Naive thymus-derived CD8-positive, alpha-beta T cell (primary cell): ENCODE measurements at places on chromosomes 6 and 20. TPM values are rescaled to one million over a fixed set of nuclear protein-coding genes. Genes with fewer than 3 reads are reported as not detected.

- peak overlapping the region; percentile 93 for H3K4me3 ChIP-seq
- no peaks in the 10 kb centered on the region for H3K27me3 ChIP-seq
- H3K36me3 ChIP-seq = no peaks in the 10 kb centered on the region
- peaks cover 40% of the 10 kb centered on the region for H3K4me1 ChIP-seq
Measured at GRCh38 chr20:57711311-57711712, 1.5 kb upstream of the PMEPA1 start.

GRCh38 chr6:41921712-41921998 lies 356 bp downstream of the BYSL start:
- peaks cover 53% of the 10 kb centered on the region for H3K4me1 ChIP-seq
- peak overlapping the region; percentile 98 for H3K4me3 ChIP-seq
- peaks cover 18% of the 10 kb centered on the region for H3K36me3 ChIP-seq

DNA sequence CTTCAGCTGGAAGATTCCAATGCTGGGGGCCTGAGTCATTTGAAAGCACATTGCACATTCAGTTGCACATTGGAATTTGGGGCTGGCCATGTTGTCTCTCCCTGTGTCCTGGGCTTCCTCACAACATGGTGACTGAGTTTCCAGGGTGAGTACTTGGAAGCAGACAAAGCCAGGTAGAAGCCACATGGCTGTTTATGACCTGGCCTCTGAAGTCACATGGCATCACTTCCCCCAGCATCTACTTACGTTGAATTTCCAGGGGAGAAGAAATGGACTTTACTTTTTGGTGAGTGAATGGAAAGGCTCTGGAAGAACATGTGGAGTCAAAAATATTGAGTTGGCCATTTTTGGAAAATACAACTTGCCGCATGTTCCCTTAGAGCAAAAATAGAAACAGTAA lies 155.5 kb downstream of the LINC00237 start:
- H3K4me3 ChIP-seq = no peak overlapping the region
- no peak for DNase-seq
- H3K4me1 ChIP-seq = peaks cover 5% of the 10 kb centered on the region
- peaks cover 9% of the 10 kb centered on the region for H3K27me3 ChIP-seq
- no peak overlapping the region for H3K27ac ChIP-seq

DNA sequence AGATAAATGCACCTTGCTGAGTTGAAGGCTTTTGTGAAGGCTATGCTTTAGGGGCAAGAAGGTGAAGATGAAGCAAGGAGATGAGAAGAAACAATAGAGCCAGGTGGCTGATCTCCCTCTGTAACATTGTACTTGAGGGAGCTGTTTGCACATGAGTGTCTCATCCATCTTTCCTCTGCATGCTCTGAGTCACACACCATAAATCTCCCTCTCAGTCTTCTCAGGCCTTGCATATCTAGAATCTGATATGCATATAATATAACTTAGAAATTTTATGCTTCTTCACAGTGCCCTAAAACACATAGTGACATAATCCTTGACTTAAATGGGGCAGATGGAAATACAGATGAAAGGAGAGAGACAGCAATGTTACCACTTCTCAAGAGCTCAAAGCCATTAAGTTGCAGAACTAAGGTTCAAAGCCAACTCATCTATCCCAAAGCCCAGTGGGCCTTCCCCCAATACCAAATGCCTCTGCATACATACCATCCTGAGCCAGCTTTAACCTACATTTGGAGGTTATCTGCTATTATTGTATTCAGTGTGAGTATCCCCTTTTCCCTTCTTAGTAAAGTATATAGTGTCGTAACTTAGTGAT lies 62.4 kb upstream of the STXBP5 start:
- peaks cover 2% of the 10 kb centered on the region for H3K4me1 ChIP-seq
- H3K27ac ChIP-seq = no peak overlapping the region
- no peak for DNase-seq
- H3K36me3 ChIP-seq = no peaks in the 10 kb centered on the region
- no peaks in the 10 kb centered on the region for H3K27me3 ChIP-seq

DNA sequence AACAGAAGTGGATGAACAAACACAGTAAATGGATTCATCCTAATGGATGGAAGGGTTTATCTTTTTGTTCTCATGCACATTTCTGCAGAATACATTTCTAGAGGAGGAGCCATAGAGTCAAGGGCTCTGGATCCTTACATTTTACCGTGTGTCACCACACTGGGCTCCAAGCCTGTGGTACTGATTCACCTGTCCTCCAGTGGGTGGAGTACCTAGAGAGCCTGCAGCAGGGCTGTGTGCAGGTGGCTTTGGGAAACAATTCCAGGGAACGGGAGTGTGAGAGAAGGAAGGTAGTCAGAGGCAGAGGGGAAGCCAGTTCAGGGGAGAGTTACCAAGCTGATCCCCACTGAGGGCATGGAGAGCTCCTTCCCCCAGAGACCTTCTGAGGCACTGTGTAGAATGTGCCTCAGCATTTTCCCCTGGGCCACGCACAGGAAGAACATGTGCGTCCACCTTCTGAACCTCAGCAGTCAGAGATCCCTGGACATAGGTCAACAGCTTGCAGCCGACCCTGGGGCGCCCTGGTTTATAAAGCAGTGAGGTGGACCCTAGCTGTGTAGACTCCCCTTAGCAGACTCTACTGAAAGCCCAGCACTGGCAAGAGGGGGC lies 85.3 kb upstream of the SLC22A23 start:
- no peak overlapping the region for H3K4me3 ChIP-seq
- H3K36me3 ChIP-seq = no peaks in the 10 kb centered on the region
- H3K4me1 ChIP-seq = no peaks in the 10 kb centered on the region
- no peak overlapping the region for H3K27ac ChIP-seq
- H3K27me3 ChIP-seq = peaks cover 4% of the 10 kb centered on the region
- DNase-seq = no peak

DNA sequence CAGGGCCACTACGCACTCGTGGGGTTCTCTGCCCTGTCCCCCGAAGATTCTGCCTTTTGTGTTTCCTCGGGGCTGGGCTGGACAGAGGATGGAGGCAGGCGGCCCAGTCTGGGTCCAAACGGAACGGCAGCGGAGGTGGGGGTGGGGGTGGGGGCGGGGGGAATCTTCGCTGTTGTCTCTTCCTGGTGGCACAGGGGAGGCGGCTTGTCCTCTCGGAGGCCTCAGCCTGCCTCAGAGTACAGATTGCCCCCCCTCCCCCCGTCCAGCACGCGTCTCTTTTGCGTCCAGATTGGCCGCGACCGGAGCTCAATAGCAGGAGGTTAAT lies 1.4 kb upstream of the INSM1 start:
- peaks cover 48% of the 10 kb centered on the region for H3K27me3 ChIP-seq
- peak overlapping the region; percentile 10 for H3K4me3 ChIP-seq
- peaks cover 22% of the 10 kb centered on the region for H3K4me1 ChIP-seq
- peaks cover 5% of the 10 kb centered on the region for H3K36me3 ChIP-seq

DNA sequence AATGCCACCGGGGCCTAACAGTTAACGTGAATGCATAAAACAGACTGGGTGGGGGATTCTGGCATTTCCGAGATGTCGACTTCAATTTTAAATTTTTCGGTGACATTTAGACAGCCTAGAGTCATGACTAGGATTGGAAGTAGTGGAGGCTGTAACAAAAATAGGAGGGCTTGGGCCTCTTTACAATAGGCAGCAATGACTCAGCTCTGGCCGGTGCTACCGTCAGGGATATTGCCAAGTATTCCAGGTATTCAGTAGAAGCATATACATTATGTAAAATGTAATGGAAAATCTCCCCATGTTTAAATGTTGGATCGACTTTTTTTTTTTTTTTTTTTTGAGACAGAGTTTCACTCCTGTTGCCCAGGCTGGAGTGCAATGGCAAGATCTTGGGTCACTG lies 136.2 kb upstream of the STMND1 start:
- peaks cover 29% of the 10 kb centered on the region for H3K27me3 ChIP-seq
- no peak for DNase-seq
- H3K27ac ChIP-seq = no peak overlapping the region
- no peaks in the 10 kb centered on the region for H3K36me3 ChIP-seq
- peaks cover 5% of the 10 kb centered on the region for H3K4me1 ChIP-seq
- no peak overlapping the region for H3K4me3 ChIP-seq

- no peaks in the 10 kb centered on the region for H3K36me3 ChIP-seq
- H3K4me3 ChIP-seq = peak overlapping the region; percentile 22
- peak overlapping the region; percentile 32 for H3K27ac ChIP-seq
- H3K4me1 ChIP-seq = peaks cover 24% of the 10 kb centered on the region
- no peaks in the 10 kb centered on the region for H3K27me3 ChIP-seq
Measured at GRCh38 chr20:50728981-50729874, 2.2 kb upstream of the PARD6B start.

GRCh38 chr6:163133017-163133416 lies 281.5 kb upstream of the QKI start:
- H3K27me3 ChIP-seq = peaks cover 4% of the 10 kb centered on the region
- H3K27ac ChIP-seq = no peak overlapping the region
- H3K4me3 ChIP-seq = no peak overlapping the region
- no peaks in the 10 kb centered on the region for H3K36me3 ChIP-seq
- no peaks in the 10 kb centered on the region for H3K4me1 ChIP-seq
- no peak for DNase-seq

DNA sequence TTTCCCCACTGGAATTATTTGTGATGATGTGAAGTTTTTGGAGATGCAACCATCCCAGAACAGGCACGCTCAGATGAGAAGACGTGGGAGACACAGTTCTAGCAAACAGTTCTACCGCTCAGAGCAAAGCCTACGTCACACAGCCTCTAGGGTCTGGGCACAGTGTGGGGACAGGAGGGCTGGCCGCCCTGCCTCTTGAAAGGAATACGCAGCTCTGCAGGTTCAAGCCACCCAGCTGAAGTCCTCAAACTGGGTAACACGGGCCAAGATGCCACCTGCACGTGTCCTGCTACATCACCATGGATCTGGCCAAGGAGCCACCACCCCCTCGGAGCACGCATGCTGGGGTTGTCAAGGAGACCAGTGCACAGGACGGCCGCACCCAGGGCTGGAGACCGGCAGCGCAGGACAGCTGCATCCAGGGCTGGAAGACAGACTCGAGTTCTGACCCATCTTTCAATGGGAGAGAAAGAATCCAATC lies 75.0 kb downstream of the NOL4L start:
- DNase-seq = no peak
- peak overlapping the region; percentile 97 for H3K27ac ChIP-seq
- H3K36me3 ChIP-seq = peaks cover 29% of the 10 kb centered on the region
- peak overlapping the region; percentile 94 for H3K4me3 ChIP-seq
- peaks cover 92% of the 10 kb centered on the region for H3K4me1 ChIP-seq

- no peaks in the 10 kb centered on the region for H3K4me1 ChIP-seq
- DNase-seq = no peak
- no peak overlapping the region for H3K27ac ChIP-seq
- peaks cover 3% of the 10 kb centered on the region for H3K27me3 ChIP-seq
- H3K36me3 ChIP-seq = no peaks in the 10 kb centered on the region
Measured at GRCh38 chr6:22917344-22917743, 348.0 kb downstream of the HDGFL1 start.

DNA sequence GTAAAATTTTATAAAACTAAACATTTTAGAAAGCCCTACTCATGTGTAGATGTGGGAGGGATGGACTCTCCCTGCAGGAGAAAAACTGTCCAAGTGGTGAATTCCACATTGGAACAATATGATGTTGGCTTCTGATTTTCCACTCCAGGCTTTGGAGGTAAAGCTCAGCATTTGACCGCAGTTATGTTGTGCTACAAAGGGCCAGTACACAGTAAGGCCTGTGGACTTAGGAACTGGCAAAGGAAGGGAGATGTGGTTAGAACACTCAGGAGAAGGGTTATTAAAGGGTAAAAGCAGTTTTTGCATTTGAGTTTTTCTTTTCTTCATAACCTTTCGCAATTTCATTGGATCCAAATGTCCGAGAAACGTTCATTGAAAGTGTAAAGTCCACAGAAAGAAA lies 150.3 kb upstream of the SASH1 start:
- H3K27ac ChIP-seq = no peak overlapping the region
- no peak for DNase-seq
- no peak overlapping the region for H3K4me3 ChIP-seq
- peaks cover 48% of the 10 kb centered on the region for H3K27me3 ChIP-seq
- H3K4me1 ChIP-seq = no peaks in the 10 kb centered on the region
- H3K36me3 ChIP-seq = no peaks in the 10 kb centered on the region

DNA sequence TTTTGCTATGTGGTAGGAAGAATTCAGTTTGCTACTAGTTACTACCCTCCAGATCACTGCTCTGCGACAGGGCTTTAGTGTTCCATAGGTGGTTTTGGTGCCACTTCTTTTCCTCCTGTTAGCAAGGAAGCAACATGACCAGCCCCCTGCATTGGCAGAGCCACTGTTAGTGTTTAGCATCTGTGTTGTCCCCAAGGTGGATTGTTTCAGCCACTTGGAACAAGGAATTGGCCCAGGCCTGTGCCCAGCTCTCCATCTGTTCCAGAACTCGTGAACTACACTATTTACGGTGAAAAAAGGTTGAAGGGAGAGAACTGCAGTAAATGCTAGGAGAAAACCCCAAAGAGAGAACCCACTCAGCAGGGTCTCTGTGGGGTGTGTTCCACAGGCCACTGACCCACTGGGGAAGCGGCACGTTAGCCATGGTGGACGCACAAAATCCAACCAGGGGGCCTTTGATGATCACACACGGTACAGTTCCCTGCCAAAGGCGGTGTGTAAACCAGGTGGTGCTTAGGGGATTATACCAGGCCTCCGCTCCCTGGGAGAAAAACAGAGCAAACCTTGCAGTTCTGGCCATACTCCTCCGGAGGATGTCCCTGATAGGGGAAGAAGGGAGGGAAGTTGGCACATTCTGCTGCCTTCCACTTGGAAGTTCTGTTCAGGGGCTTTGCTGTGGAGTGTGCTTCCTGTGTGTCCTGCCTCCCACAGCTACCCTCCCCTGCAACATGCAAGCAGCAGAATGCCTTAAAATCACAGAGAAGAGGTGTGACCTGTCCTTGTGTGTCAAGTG lies 72.3 kb downstream of the LYRM2 start:
- no peak overlapping the region for H3K27ac ChIP-seq
- no peak overlapping the region for H3K4me3 ChIP-seq
- H3K4me1 ChIP-seq = no peaks in the 10 kb centered on the region
- no peak for DNase-seq
- no peaks in the 10 kb centered on the region for H3K27me3 ChIP-seq

The SPDEF gene
- polyA plus RNA-seq = not detected

The GABBR1 gene
- 0.92 TPM for polyA plus RNA-seq

The MYB gene
- 2.4 TPM for polyA plus RNA-seq

The EFCAB8 gene
- not detected for polyA plus RNA-seq
